ENCODE measurements at places on chromosomes 7 and 10.

DNA sequence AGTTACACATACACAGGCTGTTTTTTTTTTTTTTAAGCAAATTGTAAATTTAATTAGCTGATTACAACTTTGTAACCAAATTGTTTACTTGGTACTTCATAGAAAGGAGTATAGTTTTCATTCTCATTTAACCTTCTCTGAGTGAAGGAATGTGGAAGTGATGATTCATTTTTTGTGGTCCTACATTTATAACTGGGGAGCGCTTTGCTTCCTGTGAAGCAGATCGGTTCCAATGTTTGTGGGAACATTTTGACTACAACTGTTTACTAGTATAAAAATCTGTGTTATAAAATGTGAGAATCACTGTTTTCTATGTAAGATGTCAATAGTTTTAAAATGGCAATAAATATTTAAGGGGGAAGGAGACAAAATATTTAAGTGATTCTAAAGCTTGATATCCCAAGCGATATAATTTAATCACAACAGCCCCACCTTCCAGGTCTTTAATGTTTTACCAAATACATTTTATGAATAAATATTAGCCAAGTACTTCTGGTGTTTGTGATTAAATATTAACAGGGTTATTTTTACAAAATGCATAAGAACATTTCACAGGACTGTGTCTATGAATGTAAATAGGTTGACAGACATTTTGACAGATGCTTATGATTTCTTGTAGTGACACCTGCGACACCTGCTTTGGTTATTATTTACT lies 57.1 kb downstream of the NXPH1 start:
- DNase-seq, result no peak

DNA sequence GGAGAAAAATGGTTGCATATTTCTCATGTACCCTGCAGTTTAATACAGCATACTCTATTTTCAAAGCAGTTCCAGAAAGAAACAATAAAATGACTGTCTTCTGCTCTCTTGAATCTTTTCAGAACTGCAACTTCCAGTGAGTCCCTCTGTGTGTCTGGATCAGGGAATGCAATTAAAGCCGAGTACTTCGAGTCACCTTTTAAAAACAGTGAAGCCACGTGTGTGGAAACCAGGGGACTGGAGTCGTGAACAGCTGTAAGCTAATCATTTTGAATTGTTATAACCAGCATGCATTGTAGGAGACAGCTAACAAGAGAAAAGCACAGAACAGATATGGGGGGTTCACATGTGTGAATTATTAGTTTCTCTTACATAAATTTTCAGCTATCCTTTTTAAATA lies 109.1 kb downstream of the CPED1 start:
- no peak for DNase-seq

GRCh38 chr10:20185116-20185515 lies 368.9 kb downstream of the PLXDC2 start:
- no peak for DNase-seq

DNA sequence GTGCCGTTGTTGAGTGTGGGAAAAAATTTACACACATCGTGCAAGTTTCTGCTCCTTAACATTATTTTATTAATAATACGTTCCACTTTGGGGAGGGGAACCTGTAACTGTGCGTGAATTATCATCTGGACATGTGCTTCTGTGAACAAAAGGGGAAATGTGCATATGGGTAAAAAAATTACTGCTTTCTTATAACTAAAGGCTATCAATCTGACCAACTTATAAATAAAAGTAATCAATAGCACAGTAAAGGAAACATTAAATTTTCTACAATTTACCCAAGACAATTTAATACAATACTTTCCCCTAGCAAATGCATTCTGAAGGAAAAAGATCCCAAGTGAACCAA lies 4.5 kb downstream of the TWIST1 start:
- no peak for DNase-seq

GRCh38 chr7:2255145-2256139 lies 13.4 kb downstream of the NUDT1 start:
- no peak for DNase-seq

All from inflammatory macrophage (primary cell).